ENCODE measurements at places on chromosomes 4 and X.
A peak's percentile ranks its signal among the peaks of the same experiment; 100 is the strongest.

DNA sequence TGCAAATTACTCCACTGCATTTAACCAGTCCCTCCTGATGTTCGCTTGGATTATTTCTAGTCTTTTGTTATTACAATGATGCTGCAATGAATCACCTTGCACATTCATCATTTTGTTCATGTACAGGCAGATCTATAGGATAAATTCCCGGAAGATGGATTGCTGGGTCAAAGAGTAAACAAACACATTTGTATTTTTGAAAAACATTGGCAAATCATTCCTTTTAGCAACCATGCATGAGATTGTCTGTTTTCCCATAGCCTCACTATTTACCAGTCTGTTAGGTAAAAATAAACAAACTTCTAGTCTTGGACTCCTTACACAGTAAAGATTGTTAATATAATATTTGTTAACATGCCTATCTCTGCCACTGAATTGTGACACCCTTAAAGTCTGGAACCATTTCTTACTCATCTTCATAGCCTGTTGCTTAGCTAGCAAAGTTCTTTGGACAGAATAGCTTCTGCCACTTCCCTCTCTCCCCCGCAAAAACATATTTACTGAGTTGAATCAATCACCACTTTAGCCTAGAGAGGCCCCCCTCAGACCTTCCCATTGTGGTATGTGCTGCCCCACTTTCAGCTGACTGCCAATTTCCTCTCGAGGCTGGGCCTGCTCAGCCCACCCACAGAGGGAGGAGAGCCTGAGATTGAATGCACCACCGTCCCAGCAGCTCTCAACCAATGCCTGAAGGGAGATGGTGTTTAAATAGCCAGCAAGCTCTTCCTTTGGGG, 108.4 kb upstream of the ATXN3L start:
- DNase-seq: no peak

- peak; percentile 7 for DNase-seq
These were observed 2.2 kb downstream of the SLIT2 start for GRCh38 chr4:20253735-20254409.

GRCh38 chrX:139889760-139890159, 43.1 kb downstream of the ATP11C start:
- DNase-seq: no peak

DNA sequence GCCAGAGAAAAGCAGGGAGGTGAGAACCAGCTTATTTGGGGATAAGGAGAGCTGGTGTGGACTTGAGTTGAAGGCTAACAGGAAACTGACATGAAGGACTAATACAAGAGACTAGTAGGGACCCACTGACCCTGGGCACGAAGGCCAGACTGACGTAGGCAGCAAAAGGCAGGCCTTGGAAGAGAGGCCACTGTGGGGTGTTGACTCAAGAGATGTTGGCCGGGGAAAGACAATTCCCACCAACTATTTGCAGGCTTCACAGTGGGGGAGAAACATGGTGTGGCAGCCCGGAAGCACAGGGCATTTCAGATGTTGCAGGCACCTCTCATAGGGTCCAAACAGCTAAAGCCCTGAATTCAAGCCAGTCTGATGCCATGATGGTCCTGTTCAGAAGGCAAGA, 24.4 kb upstream of the MAP3K15 start:
- DNase-seq: no peak

- peak; percentile 29 for DNase-seq
These were observed 34.1 kb downstream of the HTRA3 start for GRCh38 chr4:8303485-8304281.

GRCh38 chr4:125582302-125582701, 267.5 kb downstream of the FAT4 start:
- DNase-seq: no peak

DNA sequence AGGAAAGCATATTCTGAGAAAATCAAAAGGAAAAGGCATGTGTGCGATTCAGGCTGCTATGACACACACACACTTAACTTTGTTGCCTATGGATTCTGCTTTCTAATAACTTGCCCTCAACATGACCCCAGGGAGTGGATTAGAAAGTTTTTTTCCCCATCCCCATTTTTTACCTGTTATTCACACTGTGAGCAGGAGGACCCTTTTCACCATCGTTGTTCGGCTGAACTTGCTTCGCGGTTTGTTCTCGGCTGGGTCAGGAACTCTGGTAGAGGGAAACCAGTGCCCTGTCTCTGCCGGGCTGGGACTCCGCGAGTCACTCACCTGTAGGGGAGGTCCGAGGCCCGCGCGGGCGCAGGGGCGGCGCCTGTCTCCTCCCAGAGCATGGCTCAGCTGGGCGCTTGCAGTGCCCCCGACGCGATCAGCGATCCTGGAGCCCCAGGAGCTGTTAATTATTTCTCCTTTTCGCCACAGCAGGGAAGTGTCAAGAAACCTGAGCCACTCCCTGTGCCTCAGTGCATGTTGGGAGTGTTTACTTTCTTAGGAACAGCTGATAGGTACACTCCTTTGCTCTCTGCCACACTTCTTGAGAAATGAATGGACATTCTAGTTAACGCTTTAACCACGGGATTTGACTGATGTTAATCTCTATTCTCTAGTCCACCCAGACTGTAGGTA, at the start of gene RASSF6:
RASSF6 (minus strand) TSS at position 322 of the 678 bp plus-strand sequence. CDS start 8,641 bp downstream, outside the sequence.
- DNase-seq: no peak

DNA sequence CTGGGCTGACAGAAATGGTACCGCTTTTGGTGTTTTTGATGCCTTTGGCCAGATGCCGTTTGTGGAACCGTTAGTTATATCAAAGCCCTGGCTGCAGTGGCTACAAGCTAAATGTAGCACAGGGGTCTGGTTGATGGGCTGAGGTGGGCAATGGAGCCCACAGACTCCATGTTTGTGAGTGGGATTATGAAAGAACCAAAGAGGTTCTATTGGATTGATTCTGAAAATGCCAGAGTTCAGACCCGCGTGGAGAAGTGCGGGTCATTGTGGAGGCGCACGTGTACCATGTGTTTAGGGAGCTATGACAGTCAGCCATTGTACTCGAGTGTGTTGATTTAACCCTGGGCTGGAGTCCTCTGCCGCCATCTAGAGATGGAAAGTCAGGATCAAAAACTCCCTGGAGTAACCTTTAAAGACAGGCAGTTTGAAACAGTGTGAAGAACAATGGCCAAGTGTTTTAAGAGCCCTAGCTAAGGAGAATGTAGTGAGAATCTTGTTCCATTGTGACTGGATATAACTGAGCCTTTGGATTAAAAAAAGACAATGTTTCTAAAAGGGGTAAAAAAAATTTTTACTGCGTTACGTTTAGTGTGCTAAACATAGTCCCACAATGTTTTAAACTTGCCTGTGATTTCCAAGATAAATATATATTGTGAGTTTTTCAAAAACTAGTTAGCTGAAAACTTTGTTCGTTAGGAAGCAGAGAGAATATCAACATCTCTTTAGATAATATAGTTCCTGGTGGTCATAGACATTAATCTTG, 12.7 kb downstream of the ART3 start:
- DNase-seq: peak; percentile 68

Measured in BE2C (cell line).